ENCODE measurements at places on chromosomes 3 and 15.

DNA sequence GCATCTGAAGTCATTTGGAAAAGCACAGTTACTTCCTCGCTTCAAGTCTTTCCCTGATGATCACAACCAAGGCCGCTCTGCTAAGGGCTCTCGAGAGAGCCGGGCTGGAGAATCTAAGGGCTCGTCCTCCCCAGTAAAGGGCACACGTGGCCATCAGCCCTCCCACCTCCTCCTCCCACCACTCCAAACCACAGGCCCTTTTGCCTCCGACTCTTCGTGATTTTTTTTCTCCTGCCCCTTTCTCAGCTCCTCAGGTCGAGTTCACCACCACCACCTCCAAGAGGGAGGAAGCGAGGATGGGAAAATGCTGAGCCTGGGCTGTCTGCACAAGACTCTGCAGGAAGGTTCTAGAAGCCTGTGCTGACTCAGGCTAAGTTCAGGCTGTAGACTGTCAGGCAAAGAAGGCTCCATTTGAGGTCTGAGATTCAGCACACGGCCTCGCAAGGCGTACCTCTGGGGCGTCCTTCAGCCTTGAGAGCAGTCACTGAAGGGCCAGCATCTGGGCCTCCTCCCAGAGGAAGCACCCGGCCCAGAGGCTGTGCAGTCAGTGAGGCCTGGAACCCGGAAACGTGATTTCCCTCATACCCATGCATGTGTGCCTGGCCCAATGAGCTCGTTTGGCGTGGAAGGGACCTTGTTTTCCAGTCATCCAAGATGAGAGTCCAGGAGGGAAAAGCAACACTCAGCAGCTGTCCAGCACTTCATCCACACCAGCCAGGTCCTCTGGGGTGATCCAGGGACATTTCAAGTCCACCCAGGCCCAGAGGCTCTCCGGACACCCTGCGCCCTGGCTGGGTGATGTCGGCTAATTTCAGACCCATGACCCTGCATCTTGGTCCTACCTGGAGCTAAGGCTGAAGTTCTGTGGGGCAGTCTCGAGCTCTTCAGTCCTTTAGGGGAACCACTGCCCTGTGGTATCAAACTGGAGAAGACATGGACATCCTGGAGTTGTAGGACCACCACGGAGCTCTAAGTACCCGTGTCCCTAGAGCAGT is 196.8 kb downstream of the XXYLT1 start:
- DNase-seq = no peak

GRCh38 chr15:94403331-94403730 is 172.0 kb downstream of the MCTP2 start:
- no peak for DNase-seq

GRCh38 chr3:37509069-37509468 is 334.7 kb upstream of the LRRFIP2 start:
- DNase-seq = no peak

DNA sequence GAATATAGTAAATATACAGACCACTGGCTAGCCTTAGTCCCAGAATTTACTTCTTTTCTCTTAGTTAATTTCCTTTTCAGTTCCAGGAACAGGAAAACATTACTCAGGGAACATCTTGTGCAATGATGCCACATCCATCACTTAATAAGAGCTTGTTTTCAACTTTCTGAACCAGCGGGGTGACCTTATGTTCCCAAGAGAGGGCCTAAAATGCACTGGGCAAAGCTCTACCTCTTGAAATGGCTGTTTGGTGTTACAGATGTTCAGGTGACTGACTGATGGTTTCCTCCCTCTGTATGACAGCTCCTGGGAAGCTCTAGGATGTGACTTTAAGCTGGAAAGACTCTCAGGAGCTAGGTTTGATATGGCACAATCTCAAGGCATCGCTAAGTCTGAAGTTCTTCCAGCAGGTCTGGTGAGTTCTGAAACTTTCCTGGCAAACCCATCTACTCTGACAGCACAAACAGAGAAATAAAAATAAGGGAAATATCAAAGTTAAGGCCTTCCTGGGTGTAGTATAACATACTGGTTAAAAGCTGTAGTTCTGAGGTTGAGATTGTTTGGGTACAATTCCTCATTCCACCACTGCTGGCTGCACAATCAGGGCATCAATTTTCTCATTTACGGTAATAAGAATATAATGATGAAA is 98.6 kb downstream of the ZIC1 start:
- no peak for DNase-seq

DNA sequence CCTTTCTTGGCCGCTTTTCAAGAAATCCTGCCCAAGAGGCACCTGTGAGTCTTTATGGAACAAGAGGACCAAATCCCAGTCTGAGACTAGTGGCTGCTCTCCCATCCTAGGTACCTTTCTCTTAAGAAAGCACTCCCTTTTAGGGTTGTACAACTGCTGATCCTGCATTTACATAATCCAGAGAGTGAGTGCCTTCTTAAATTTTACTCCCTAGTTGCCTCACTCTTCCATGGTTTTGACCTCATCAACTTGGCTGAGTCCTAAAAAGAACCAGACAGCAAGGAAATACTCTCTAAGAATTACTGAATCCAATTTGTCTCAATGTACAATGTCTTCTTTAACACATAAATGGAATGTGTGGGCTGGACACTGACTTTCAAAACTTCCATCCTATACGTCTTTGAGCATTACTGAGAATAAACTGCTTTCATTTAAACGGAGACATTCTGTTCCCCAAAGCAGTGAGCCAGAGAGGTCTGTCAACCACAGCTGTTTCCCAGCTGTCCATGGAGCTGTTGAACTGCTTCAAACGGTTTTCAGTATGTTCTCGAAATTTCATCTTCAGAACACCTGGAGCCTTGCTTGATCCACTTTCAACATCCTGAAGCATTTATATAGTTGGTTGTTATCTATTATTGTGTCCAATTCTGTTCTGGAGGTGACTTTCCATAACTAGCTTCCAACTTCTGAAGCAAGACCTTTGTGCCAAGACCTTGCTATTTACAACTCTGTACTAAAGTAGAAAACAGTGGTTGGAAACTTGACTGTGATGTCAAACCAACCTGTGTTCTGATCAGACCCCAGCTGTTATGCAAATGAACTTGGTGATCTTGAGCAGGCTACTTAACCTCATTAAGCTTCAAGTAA is 179.1 kb downstream of the SLC9A9 start:
- DNase-seq = no peak

- DNase-seq = no peak
Measured at GRCh38 chr15:68228143-68228970, 1.2 kb downstream of the CLN6 start.

DNA sequence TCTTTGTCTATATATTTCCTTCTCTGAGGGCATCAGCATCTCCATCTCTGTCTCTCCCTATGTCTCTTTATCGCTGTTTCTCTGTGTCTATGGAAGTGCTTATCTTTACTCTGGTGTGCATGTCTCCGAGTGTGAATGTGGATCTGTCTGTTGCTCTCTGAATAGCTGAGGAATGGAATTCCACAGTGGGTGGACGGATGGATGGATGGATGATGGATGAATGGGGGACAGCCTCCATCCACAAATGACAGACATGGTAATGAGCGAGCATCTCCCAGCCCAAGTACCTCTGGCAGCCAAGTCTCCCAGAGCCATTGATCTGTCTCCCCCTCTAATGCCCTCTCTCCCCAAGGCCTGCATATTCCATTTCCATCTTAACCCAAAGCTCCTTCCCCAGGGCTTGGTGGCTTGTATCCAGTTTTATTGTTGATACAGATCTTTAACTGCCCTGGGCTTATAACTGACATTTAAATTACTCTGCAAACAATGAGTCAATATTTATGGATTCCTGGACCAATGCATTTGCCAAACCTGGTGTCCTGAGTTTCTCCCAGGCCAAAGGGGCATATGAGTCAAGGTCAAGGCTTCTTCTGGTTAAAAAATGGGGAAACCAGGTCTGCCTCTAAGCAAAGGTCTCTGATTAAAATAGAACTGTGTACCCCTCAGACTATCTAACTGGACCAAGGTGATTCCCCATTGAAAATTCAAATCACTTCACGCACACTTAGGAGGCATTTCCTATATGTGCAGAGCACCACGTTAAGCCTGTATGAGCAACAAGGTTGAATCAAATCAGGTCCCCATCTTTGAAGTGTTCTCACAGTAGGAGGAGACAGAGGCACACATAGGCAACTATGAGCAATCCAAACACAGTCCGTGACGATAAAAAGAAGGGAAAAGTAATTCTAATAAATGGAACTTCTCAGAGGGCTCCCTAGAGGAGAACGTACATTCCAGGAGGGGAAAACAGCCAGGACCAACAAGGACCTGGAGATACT is 109.9 kb downstream of the TLE3 start:
- DNase-seq = no peak

DNA sequence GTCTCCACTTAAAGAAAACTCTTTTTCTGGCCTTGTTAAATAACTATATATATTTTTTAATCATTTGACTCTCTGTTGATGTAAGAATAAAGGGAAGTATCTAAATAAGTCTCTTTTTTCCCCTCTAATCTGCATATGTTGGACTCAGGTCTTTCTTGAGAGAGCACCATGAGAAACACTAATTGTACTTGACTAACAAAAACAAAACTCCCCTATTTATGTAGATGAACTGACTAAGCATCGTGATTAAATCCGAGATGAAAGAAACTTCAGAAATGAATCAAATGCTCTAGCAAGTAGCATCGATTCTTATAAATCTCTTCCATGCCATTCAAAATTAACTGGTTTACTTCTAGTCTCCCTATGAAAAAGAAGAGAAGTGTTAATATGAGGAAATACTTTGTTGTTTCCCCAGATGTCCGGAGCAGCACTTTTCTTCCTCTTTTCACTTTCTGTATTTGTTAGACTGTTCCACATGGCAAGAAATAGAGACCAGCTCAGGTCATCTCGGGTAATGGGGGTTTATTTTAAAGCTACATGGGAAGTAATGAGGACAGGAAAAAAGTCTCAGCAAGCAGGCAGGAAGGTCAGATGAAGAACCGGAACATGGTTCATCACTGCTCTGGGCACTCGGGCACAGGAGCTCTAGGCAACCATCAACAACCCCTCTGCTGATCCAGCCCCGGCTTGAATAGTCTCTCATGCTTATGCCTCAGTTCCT is 288.3 kb downstream of the CNTN6 start:
- DNase-seq = no peak

GRCh38 chr3:100352296-100353231 is 18.0 kb downstream of the NIT2 start:
- no peak for DNase-seq

- DNase-seq = no peak
Measured at GRCh38 chr3:130576375-130577266, 59.6 kb downstream of the COL6A6 start.

GRCh38 chr15:101089579-101090427 is 162.0 kb downstream of the CHSY1 start:
- DNase-seq = no peak

Data from T-helper 1 cell (primary cell).